Neural crest cell (in vitro differentiated cells): ENCODE measurements at places on chromosomes 5 and 9. TPM values are rescaled to one million over a fixed set of nuclear protein-coding genes. Genes with fewer than 3 reads are reported as not detected.

- no peak for DNase-seq
These were observed 31.3 kb downstream of the ANKRA2 start for GRCh38 chr5:73534011-73534644.

ENHO gene
- total RNA-seq: 12.0 and 13.2 TPM in 2 replicates

FOXD4L4 gene
- 0.16 and 0.26 TPM in 2 replicates for total RNA-seq

DNA sequence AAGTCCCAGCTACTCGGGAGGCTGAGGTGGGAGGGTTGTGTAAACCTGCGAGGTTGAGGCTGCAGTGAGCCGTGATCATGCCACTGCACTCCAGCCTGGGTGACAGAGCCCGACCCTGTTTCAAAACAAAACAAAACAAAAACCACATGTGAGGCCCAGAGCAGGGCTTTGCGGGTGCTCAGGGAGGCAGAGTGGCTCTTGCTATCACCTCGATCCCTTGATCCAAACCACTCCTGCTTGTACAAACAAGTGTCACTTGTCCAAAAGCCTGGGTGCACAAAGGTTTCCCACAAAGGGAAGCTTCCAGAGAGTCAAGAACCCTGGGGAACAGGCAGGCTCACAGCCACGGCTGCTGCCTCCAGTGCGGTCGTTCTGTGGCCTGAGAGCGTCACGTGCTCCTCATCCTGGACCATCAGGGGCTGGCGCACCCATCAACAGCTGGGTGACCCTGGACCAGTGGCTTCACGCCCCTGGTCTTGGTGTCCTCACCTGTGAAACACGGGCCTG is 162.7 kb downstream of the C9orf50 start:
- DNase-seq: no peak

NR2F1-AS1 gene
- total RNA-seq: 52.4 and 53.1 TPM in 2 replicates

DNA sequence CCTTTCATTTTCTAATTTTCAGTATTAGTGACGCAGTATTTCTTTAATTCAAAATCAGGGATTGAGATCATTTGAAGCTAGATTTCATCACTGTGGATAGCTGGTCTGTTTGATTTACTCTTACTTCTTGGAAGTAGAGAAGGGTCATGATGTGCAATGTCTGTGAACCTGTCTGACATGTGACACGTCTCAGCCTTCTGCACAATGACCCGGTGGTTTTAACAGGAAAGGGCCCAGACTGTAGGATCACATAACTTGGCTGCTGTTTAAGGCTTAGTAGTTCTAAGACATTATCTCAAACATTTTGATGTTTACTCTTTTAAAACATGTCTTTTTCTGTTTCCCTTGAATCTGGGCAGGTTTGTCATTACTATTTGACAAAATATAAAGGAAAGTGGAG is 823.3 kb upstream of the NUDT12 start:
- DNase-seq: no peak

DNA sequence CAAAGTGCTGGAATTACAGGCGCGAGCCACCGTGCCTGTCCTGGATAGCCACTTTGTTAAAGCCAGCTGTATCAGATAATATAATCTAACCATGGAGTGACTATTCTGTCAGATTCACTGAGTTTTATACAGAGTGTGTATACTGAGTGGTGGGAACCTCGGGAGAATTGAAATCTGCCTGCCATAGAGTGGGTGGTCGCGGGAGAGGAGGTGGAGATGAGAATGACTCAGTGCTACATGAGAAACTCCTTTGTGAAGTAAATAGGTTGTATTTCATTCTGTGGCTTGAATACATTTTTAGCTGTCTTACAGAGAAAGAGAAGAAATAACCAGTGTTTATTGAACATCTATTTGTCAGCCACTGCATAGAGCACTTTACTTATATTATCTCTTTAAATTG is 26.4 kb downstream of the ATP6V0E1 start:
- DNase-seq: no peak

DNA sequence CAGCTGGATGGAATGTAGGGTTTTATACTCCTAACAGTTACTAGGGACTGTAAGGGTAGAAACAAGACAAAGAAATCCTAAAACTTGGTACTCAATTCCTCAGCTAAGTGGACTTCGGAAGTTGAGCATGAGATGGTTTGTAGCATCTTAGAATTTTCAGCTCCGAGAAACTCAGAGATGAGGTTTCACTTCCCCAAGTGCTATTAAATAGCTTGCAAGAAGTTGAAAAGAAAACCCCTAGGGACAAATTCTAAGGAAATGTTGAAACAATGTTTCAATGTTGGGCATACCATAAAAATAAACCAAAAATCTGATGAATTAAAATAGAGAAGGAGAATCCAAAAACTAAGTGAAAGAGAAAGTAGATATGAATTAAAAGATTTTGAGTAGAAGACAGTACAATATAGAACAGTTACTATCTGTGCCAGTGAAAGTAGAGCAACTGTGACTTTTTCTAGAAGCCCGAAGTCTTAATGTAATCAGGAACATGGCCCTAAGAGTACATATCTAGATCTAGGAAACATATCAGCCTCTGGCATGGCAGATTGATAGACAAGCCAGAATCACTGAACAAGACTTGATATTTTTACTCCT is 308.6 kb upstream of the RGMB start:
- DNase-seq: no peak

DNA sequence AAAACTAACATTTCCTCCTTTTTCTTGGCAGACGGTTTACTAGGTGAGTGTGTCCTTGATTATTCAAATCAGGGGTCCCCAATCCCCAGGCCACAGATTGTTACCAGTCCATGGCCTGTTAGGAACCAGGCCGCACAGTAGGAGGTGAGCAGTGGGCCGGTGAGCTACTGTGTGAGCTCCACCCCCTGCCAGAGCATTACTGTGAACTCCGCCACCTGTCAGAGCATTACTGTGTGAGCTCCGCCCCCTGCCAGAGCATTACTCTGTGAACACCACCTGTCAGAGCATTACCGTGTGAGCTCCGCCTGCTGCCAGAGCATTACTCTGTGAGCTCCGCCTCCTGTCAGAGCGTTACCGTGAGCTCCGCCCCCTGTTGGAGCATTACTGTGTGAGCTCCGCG is 14.3 kb upstream of the PDCD6 start:
- DNase-seq: no peak

DNA sequence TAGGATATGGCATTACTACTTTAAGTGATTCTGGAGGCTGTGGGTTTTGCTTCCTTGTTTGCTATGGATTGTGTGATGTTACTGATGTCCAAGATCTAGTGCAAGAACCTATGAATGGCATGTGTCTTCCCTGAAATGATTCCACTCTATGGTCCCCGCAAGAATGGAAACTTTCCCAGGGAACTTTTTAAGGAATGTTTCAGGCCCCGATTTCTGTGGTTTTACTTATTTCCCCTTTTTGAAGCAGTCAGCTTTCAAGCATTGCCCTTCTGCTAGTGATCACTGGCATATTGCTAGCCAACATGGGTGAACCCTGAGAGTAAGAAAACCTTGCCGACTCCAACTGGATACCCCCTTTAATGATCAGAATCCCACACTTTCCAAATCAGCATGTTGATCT is 26.6 kb upstream of the CD180 start:
- DNase-seq: no peak

DNA sequence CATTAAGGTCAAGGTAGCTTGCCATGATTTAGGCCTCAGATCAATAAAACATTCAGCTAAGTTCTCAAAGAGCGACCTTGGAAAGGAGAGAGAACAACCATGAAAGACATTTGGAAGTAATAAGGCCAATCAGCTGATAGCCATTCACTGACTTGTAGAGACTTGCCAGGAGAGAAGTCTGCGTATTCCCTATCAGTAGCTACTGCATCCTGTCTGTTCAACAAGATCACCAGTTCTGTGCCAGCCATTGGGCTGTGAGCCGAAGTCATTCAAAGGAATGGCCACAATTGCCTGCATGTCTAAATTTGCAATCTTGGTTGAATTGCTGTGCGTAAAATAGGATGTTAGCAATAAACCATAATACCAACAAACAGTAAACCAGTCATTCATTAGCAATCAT is 219.8 kb downstream of the FBXL7 start:
- no peak for DNase-seq

- DNase-seq: no peak
These were observed 221.2 kb downstream of the SLIT3 start for GRCh38 chr5:169079697-169080096.

IGFBPL1 gene
- total RNA-seq: 58.9 and 63.8 TPM in 2 replicates

DNA sequence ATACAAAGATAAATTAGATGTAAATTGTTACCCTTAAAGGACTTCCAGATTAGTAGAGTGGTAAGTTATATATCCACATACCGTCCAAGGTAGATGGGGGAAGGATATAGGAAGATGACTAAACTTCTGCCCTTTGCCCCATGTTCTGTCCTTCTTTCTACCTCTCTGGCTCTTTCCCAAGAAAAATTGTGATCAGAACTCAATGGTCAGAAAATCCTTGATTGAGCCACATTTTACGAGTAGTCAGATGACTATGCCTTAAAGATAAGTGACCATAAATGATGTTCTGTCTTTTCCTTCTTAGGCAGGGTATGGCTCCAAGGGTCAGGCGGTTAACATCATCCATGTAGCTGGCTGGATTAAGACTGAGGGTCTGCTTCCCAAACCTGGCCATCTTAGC is 4.4 kb downstream of the FRRS1L start:
- no peak for DNase-seq

- DNase-seq: no peak
These were observed 23.9 kb upstream of the SAP30L start for GRCh38 chr5:154421868-154422267.

GAS1 gene
- 23.3 and 24.6 TPM in 2 replicates for total RNA-seq

BNC2 gene
- 4.5 and 5.4 TPM in 2 replicates for total RNA-seq

DNA sequence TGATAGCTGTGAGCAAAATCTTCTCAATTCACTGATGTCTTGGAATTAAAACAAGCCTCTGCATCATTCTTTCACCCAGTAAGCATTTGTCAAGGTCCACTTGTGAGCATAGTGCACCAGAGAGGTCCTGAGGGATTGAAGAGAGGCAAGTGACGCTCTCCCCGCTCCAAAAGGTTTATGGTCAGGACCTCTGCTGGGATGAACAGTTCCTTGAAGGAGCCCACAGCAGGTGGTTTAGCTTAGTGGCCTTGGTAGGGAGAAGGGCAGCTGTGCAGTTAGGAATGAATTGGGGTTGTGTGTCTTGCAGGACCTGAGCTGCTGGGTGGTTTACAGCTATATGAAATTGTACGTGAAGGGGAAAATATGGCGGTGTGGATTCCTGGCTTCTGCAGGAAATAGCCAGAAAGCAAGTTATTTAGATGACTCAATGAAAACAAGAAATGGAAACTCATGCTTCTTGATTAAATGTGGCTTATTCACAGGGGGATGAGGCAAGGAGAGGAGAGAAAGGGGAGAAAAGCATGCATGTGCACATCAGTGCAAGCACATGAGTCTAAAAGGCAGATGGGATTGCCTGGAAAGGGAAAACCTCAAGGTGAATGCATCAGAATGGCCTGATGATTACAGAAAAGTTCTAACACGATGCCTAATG is 42.0 kb downstream of the SUB1 start:
- DNase-seq: no peak

GRCh38 chr9:91873637-91874051 is 76.4 kb downstream of the ROR2 start:
- DNase-seq: no peak

DNA sequence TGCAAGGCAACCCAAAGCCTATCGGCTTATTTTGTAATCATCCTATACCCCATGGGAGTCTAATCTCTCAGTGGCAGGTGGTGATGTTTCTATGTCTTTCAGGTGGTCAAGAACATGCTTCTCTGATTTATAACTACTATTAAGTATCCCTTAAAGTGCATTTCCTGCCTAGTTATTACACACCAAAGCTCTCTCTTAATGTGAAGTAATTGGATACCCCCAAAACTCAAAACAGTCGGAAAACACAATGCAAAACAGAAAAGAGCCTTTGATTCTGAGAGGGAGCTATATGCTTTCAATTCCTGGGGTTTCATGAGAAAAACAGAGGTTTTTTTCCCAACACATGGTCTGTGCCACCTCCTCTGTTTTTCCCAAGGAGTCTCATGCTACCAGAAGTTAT is 416.4 kb downstream of the CSNK1G3 start:
- no peak for DNase-seq

TNFAIP8 gene
- total RNA-seq: 8.6 and 10.8 TPM in 2 replicates

DNA sequence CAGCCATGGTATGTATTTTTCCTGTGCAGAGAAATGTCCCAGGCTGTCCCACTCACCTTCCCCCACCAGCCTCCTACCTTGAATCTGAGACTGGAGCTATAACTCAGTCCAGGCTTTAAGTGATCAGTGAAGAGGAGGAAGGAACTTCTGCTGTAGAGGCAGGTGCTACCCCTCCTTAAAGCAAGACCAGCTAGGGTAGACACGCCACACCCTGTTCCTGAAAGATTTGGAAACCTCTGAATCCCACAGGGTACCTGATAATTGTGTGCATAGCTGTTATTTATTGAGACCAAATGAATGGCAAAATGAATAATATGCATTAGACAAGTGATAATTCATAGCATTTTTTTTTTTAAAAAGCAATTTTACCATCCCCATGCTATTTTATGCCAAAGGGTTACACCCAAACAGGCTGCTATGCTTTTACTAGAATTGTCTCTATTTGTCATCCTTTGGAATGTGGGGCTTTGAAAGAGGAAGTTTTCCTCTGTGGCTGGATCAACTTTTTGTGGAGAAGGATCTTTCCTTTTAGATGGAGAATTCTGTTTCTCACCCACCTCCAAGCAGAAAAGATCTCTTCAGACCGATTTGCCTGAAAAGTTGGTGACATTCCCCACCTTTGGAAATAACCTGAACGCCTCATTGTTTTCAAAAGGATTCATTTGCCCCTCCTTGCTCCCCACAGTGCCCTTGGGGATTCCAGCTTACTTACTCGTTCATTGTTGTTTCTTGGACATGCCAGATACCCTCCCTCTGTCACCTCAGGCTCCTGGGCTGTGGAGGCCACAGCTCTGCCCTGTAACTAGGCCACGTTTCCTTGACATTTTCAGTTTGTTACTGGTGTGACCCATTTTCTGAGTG is 248.7 kb downstream of the NR3C1 start:
- DNase-seq: no peak

GRCh38 chr5:10537624-10538023 is 26.2 kb upstream of the ANKRD33B start:
- no peak for DNase-seq

DNA sequence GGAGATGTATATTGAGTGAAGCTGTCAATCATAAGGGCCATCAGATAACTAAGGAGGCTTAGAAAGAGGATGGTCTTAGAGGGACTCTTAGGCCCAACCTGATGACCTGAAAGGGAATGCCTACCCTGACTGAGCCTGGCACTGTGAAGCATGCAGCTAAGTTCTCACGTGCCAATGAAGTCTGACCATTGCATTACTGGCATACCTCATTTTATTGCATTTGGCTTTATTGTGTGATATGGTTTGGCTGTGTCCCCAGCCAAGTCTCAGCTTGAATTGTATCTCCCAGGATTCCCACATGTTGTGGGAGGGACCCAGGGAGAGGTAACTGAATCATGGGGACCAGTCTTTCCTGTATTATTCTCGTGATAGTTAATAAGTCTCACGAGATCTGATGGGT is 421.6 kb upstream of the SGCD start:
- DNase-seq: no peak

RLN2 gene
- total RNA-seq: 0.43 and 0.77 TPM in 2 replicates

ARHGEF39 gene
- total RNA-seq: 27.2 and 28.0 TPM in 2 replicates
